Activated CD4-positive, alpha-beta T cell treated with anti-CD3 and anti-CD28 coated beads, Interleukin-2, amount 10 ng/mL, durations not matched to agents 24 days and 14 days (primary cell): ENCODE measurements at places on chromosomes 4 and X.

DNA sequence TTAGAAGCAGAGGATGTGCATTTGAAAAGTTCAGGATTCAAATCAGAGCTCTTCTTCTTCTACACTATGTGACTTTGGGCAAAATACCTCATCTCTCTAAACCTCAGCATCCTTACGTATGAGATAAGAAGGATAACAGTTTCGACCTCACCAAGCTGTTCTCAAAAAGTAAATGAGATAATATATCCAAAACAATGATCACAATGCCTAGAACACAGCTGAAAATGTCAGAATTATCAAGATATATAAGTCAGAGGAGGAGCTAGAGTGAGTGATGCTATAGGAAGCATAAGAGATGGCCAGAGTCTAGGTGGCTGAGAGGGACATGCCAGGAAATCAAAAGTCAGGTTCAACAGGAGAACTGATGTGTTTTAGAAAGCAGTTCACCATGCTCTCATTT, 168.0 kb downstream of the EFHC2 start:
- no peak for DNase-seq

GRCh38 chrX:25191403-25191802, 175.6 kb upstream of the ARX start:
- DNase-seq, result no peak

- no peak for DNase-seq
Measured at GRCh38 chrX:38154340-38154739, 66.3 kb downstream of the SRPX start.

DNA sequence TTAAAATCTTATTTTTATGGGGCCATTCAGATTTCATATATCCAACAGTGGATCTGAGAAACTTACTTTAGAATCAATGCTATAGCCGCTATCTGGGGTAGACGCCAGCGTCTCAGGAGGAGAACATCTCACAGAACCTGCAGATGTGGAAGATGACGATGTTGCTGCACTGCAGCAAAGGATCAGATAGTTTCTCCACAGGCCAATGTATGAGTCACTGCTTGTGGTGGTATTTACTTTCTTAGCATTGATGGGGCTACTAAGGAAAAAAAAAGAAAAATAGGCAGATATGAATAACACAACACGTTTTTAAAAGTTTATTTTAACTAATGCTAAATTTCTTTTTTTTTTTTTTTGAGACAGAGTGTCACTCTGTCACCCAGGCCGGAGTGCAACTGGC, 85.9 kb downstream of the ZAR1 start:
- DNase-seq, result no peak

DNA sequence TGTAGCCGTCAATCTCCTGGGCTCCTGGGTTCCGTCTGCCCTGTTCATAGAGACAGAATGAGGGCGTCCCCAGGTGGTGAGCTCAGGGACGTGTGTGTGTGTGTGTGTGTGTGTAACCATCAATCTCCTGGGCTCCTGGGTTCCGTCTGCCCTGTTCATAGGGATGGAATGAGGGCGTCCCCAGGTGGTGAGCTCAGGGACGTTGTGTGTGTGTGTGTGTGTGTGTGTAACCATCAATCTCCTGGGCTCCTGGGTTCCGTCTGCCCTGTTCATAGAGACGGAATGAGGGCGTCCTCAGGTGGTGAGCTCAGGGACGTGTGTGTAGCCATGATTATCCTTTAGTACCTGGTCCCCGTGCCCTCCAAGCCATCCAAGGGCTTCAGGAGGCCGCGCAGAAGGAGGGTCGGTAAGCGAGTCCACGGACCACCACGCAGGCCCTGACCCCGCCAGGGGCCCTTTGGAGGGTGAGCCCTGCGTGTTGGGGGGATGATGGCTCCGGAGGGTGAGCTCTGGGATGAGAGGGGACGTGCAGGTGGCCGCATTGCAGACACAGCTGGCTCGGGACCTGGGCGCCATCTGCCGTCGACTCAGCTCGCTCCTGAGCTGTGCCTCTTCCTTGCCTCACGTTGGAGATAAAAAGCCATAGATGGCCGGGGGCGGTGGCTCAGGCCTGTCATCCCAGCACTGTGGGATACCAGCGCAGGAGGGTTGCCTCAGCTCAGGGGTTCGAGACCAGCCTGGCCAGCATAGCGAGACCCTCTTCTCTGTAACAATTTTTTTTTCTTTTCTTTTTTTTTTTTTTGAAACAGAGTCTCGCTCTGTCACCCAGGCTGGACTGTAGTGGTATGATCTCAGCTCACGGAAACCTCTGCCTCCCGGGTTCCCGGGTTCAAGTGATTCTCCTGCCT, 5.4 kb upstream of the GTPBP6 start:
- no peak for DNase-seq

GRCh38 chr4:56723659-56724230, 42.6 kb upstream of the HOPX start:
- no peak for DNase-seq

DNA sequence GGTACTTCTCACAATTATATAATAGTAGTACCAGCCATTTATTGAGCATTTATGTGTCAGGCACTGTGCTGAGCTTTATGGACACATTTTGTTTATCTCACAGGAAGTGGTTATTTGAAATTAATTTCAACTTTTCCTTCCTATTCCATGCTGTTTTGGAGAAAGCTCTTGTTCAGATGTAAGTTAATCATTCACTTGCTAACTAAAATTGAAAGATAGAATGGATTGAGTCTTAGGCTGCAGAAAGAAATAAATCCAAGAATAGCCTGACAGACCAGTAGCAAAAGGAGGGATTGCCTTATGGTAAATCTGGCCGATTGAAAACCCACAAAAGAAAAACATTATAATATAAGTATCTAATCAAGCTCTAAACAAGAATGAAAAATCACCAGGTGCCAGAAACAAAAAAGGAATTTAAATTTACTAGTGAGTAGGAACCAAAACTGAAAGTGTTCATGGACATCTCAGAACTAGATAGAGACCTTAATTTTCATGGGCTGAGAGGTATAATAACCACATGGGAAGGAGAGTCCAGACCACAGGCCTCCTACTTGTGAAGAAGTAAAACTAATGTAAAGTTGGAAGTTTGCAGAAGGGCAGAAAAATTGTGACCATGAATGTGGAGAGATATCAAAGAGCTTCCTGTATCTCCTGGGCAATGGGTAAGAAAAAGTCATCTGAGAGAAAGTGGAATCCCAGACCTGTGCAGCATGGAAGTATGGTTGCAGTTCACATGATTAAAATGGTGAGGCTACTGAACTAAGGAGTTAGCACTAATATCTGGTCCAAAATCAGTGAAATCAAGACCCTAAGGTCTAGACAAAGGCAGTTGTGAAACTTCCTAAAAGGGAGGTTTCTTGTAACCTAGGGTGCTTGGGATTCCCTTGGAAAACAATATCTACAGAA, 38.0 kb downstream of the RADX start:
- peak; percentile 52 for DNase-seq

GRCh38 chrX:77640702-77641101, 145.3 kb downstream of the ATRX start:
- no peak for DNase-seq

- no peak for DNase-seq
Measured at GRCh38 chr4:107692202-107692601, 27.8 kb downstream of the PAPSS1 start.

DNA sequence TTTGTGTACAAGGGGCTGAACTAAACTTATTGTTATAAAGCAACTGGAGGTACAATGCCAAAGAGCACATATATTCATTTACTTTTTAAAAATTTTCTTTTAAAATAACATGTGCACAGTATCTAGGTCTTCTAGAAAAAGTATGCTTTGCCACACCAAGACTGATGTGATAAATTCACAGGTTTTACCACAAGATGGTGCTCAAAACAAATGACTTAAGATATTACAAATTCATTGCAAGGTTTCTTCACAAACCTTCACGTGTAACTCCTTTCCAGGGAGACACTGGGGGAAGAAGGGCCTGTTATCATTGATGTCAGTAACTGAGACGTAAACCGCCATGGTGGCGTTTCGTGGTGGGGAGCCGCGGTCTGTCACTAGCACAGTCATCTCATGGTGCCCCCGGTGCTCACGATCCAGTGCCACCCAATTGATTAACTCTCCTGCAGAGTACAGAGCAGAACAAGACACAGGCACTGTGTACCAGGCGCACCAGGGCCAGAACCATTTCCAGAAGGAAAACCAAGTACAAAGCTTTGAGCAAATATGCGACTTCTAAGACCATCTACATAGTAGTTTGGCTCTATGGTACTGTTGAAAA, 162.2 kb downstream of the DCHS2 start:
- DNase-seq, result no peak

DNA sequence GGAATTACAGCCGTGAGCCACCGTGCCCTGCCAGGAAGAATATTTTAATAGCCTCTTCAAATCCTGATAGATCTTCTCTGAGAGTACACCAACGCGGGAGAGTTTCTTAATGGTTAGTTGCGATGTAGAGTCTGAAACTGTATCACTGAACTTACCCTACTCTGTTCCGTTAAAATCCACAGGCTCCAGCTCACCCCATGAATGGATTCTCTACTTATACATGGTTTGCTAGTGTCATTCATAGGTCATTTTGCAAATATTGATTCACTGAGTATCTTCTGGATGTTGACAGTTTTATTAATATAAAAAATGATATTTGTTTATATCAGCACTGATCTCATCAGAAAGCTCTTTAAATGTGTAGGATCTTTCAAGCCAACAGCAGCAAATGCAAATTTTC, 99.9 kb downstream of the FAM193A start:
- DNase-seq, result no peak

DNA sequence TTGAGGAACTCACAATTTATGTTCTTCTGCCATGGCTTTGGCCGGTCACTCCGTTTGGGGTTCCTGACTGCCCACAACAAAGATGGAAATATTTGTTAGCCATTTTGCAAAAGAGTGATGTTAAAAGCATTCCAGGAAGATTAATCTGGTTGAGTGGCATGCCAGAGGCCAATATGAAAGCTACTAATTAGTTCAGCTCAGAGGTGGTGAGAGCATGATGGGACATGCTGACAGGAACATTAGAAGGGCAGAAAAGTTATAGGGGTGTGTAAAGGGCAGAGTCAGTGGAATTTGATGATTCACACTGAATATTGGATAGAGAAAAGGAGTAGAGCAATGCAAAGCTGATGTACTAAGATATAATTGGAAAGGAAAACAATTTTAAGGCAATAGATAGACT, 94.4 kb downstream of the TLL1 start:
- no peak for DNase-seq

DNA sequence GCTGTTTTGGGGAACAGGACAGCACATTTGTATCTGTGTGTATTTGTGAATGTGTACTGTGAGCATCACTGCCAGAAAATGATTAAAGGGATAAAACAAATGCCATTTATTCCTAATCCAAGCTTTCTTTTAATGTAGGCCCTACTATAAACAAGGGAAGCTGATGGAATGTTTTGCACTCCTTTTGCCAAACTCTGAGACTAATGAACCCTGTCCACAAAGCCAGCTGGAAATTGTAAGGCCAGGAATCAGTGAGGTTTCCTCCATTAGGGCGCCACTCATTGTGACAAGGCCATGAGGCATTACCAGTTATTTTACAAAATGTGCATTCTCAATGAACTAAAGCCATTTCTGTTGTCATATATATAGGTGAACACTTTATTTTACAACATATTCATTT, 163.0 kb upstream of the NAP1L5 start:
- no peak for DNase-seq

GRCh38 chr4:181661090-181661489, 582.1 kb upstream of the TENM3 start:
- no peak for DNase-seq

DNA sequence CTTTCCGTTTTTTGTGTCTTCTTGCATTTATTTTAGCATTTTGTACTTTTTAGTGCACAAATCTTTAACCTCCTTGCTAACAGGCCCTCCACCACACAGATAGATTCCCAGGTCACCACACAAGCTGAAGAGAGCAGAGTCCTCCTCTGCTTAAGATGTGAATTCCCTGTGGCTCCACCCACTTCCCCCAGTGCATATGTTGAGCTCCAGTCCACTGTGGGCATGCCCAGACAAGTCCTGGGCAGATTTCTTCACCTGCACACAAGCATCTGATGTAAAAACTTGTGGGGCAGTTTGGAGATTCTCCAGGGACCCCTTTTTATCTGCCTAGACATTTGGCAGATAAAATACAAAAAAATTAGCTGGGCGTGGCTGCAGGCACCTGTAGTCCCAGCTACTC, 19.8 kb upstream of the PASD1 start:
- peak; percentile 64 for DNase-seq

- no peak for DNase-seq
Measured at GRCh38 chr4:80336582-80336981, 1.1 kb downstream of the CFAP299 start.

GRCh38 chrX:114842181-114842580, 175.2 kb downstream of the IL13RA2 start:
- no peak for DNase-seq

GRCh38 chr4:27007507-27007906, 146.9 kb downstream of the STIM2 start:
- DNase-seq, result no peak

DNA sequence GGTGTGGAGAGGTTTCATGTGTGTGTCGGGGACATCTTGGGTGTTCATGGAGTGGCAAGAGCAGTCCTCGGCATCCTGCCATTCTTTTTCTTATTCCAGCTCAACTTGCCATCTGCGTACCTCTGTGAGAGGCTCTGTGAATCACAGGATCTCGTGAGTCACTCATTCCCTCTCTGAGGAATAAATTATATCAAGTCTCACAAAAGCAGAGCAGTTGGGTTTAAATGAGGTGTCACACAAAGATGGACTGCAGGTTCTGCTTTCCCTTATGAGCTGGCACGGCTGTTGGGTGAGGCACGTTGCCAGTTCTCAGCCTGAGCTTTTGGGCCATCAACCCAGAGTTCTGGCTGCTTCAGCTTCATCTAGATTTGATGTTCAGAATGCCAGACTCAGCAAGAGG, 6.8 kb upstream of the OCIAD2 start:
- DNase-seq, result no peak

GRCh38 chrX:108138814-108139702, 47.5 kb downstream of the ATG4A start:
- peak; percentile 55 for DNase-seq
